ENCODE measurements at places on chromosomes 1 and 21.

- DNase-seq, result no peak
Measured at GRCh38 chr1:20080441-20081352, 10.7 kb downstream of the PLA2G5 start.

GRCh38 chr1:202074985-202075384 lies 47.7 kb upstream of the GPR37L1 start:
- no peak for DNase-seq

- no peak for DNase-seq
Measured at GRCh38 chr1:45643978-45644377, 20.1 kb upstream of the CCDC17 start.

DNA sequence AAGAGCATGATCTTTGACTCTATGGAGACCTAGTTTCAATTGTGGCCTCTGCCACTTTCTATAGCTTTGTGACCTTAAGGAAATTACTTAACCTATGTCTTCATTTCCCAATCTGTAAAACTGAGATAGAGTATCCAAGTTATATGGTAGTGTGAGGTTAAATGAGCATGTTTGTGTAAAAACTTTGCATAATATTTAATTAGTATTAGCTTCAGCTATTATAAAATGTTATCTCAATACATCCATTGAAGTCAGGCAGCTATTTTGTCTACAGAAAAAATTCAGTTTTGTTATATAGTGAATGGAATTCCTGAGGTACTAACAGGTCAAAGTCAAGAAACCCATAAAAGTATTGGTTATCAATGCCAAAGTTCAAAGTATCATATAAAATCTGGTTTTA lies 53.6 kb downstream of the GPATCH2 start:
- DNase-seq, result no peak

DNA sequence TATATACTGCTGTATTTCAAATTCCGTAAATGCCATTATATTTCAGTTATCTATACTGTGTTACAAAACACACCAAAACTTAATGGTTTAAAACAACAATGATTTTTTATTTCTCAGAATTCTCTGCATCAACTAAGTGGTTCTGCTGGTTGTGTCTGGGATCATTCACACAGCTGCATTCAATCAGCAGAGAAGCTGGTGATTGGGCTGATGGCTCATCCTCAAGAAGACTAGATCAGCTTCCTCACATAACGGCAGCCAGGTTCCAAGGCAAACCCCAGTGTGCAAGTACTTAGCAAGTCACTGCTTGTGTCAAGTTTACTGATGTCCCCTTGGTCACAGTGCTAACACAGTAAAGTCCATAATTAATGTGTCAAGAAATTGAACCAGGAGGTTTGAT lies 86.3 kb upstream of the VANGL1 start:
- no peak for DNase-seq

- DNase-seq, result no peak
Measured at GRCh38 chr1:96926176-96926575, 204.6 kb downstream of the PTBP2 start.

DNA sequence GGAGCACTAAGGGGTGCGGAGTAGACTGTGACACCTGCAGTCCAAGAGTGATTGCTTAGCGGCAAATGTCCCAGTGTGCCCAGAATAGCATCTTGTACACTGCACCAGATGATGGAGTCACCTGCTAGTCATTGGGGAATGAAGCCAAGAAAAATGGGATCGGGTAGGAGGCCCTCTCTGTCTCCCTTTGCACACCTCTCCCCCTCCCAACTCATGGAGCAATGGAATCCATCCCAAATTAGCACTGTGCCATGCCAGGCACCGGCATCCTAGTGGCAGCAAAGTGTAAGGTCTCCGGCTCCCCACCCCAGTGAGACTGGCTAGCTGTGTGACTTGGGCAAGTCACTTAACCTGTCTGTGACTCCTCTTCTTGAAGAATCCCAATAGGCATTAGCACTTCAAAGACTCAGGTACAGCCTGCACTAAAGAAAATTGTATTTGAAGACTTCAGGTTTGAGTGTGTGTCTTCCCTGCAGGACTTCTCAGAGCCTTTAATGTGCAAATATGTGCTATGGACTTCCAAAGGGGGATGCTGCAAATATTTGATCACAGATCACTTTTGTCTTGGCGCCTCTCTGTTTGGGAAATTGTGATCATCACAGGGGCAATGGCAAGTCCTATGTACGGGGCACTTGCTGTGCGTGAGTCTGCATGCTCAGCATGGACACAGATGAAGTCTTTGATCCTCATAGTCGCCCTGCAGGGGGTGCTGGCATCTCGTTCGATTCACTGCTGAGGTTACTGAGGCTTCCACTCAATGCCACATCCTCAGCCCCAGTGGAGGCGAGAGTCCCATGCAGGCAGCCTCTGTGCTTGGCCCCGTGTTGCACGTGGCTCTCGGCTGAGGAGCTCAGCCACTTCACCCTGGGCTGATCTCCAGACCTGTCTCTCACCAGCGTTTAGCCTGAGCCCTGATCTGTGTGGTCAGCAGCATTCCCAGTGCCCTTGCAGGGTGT lies 272.9 kb upstream of the C1orf174 start:
- no peak for DNase-seq

GRCh38 chr1:87872692-87873091 lies 544.0 kb downstream of the LMO4 start:
- DNase-seq, result no peak

DNA sequence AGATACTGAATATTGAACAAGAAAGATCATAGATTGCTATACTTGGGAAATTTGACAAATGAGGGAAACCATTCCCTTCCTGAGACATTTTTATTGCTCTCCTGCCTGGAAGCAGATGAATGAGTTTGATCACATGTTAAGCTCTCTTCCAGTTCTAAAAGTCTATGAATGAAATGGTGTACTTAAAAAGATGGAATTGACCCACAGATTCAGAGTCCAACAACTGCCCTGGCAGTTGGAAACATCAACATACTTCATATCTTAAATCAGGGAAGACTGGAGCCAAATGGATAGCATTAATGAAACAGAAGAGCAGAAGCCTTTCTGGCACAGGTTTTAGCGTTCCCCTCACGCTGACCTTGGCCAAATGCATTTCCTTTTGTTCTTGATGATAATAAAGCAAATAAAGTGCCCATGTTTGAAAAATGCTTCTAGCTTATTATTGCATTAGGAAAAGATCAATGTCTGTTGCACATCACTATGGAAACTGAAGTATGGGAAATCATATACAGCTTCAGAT lies 142.6 kb downstream of the ESRRG start:
- DNase-seq, result no peak

- no peak for DNase-seq
Measured at GRCh38 chr1:160066829-160067745, 2.9 kb downstream of the KCNJ10 start.

DNA sequence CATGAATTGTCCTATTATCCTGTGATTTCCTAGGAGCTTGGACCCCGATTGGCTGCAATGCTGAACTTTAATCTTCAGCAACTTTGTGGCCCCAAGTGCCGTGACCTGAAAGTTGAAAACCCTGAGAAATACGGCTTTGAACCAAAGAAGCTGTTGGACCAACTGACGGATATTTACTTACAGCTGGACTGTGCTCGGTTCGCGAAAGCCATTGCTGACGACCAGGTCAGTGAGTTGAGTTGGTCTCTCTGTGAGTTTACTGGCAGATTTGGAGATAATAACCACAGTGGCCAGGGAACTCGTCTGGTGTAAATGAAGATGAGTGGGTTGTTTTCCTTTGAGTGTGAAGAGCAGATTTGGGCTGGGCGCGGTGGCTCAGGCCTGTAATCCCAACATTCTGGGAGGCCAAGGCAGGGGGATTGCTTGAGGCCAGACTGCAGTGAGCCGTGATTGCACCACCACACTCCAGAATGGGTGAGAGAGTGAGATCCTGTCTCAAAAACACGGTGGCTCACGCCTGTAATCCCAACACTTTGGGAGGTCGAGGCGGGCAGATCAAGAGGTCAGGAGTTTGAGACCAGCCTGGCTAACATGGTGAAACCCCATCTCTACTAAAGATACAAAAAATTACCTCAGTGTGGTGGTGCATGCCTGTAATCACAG lies 39.1 kb upstream of the KIF1B start:
- DNase-seq, result no peak

DNA sequence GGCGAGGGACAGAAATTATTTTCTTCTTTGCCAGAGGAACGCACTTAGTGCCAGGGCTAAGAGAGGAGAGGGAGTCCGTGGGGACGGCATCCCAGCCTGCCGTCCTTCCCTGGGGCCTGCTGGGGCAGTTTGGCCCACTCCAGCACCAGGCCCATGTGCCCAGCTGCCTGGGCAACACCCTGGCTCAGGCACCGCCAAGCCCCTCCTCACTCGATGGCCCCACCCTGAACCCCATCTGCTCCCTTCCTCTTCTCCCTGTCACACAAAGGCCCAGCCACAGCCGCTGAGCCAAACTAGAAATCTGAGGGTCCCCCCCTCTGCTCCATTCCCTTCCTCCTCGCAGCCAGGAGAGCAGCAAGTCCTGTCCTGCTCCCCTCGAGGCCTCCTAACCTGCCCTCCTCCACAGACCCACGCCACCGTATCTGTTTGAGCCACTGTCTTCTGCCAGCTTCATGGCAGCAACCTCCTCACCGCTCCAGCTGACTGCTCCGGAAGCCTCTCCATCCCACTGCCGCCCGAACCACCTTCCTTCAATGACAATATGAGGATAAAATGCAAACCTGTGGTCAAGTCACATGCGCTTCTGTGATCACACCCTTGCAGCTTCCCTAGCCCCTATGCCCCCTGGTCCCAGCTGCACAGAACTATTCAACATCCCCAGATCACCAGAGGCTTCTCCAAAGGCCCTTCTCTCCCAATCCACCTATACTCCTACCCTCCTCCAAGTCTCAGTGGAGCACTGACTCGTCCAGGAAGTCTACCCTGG lies 8.4 kb upstream of the TNNI1 start:
- no peak for DNase-seq

DNA sequence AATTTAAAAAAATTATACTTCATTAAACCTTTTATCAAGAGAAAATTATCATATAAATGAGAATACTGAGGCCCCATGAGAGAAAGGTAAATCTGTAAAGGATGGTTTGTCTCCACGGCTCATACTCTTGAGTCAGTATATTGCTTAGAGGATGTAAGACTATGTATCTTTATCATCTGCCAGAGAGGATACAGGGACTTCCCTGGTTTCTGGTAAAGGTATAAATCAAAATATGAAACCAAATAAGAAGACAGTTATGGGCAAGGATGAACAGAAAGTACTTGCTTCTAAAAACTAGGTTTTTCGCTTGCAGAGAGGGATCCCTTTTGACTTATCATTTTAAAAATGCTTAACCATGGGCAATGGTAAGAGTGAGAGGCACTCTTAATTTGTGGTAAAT lies 112.4 kb downstream of the POU2F1 start:
- DNase-seq, result no peak

- DNase-seq, result no peak
Measured at GRCh38 chr1:200250469-200250868, 159.4 kb downstream of the ZNF281 start.

GRCh38 chr1:42921769-42922168 lies 36.9 kb downstream of the SLC2A1 start:
- no peak for DNase-seq

- no peak for DNase-seq
Measured at GRCh38 chr1:8047112-8047511, 21.0 kb upstream of the ERRFI1 start.

GRCh38 chr1:60225486-60225885 lies 151.9 kb upstream of the C1orf87 start:
- no peak for DNase-seq

GRCh38 chr1:217661407-217661806 lies 30.3 kb downstream of the SPATA17 start:
- DNase-seq, result no peak

GRCh38 chr1:88649932-88650331 lies 34.1 kb upstream of the PKN2 start:
- no peak for DNase-seq

- DNase-seq, result no peak
Measured at GRCh38 chr1:99598738-99599411, 47.0 kb upstream of the PALMD start.

- DNase-seq, result no peak
Measured at GRCh38 chr1:9990944-9991343, 6.1 kb upstream of the RBP7 start.

- no peak for DNase-seq
Measured at GRCh38 chr1:50368179-50369007, 54.9 kb downstream of the DMRTA2 start.

GRCh38 chr1:113783254-113784103 lies 24.2 kb upstream of the PHTF1 start:
- peak; percentile 3 for DNase-seq

- DNase-seq, result no peak
Measured at GRCh38 chr1:113641396-113641795, 117.9 kb downstream of the PHTF1 start.

Data from activated CD8-positive, alpha-beta memory T cell treated with anti-CD3 and anti-CD28 coated beads for 4 hours (primary cell).